ENCODE measurements at places on chromosomes 2 and 18.

DNA sequence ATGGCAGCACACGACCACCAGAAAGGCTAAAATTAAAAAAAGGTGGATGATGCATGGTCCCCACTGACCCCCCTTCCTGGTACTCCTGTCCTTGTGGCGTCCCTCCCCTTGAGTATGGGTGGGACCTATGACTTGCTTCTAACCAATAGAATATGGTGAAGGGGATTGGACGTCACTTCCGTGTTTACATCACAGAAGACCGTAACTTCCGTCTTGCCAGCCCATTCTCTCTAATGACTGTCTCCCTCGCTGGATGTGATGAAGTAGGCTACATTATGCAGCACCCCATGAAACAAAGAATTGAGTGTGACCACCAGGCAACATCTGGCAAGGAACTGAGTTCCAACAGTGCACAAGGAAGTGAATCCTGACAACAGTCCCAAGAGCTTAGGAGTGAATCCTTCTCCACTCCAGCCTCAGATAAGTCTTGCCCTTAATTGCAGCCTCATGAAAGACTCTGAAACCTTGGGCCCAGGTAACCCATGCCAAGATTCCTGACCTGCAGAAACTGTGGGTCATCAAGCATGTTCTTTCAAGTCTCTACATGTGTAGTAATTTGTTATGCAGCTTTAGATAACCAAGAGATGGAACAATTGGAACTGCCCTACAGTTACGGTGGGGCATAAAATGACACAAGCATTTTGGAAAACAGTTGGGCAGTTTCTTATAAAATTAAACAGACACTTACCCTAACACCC, 80.1 kb upstream of the NPAS2 start:
- no peak for DNase-seq

DNA sequence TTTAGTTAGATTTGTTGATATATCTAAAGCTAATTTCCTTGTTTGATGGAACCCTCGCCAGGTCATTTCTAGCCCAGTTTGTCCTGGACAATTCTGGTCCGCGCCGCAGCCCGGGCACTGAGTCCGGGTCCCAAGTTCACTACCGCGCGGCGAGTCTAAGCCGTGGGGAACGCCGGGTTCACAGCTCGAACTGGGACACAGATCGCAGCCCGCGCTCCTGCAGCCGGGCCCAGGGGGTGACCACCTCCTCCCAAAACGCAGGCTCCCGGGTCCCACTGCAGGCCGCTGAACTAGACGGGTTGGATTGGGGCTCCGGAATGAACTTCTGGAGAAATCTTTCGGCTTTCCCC, 681 bp downstream of the ACADL start:
- peak; percentile 87 for DNase-seq

GRCh38 chr18:57771626-57772025, 31.5 kb downstream of the ATP8B1 start:
- no peak for DNase-seq

- no peak for DNase-seq
These were observed 7.2 kb upstream of the KLHL29 start for GRCh38 chr2:23377771-23378170.

DNA sequence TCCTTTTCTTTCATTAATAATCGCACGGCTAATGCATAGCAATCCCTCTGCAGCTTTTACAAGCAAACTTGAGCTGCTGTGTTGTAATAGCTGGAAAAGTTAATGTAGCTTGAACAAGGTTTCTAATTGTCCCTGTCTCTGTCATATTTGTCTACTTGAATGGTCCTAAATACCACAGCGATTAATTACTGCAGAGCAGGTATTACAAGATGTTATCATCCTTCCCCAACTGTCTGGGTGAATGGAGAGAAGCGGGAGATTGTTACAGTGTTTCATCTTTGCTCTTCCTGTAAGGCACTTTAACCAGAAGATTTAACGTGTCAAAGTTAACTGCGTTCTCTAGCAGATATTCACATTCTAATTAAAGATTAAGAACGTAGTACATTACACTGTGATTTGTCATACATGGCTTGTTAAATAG, 422.2 kb upstream of the POU3F3 start:
- no peak for DNase-seq

GRCh38 chr2:176105078-176105729, 1.9 kb upstream of the HOXD11 start:
- DNase-seq = no peak

DNA sequence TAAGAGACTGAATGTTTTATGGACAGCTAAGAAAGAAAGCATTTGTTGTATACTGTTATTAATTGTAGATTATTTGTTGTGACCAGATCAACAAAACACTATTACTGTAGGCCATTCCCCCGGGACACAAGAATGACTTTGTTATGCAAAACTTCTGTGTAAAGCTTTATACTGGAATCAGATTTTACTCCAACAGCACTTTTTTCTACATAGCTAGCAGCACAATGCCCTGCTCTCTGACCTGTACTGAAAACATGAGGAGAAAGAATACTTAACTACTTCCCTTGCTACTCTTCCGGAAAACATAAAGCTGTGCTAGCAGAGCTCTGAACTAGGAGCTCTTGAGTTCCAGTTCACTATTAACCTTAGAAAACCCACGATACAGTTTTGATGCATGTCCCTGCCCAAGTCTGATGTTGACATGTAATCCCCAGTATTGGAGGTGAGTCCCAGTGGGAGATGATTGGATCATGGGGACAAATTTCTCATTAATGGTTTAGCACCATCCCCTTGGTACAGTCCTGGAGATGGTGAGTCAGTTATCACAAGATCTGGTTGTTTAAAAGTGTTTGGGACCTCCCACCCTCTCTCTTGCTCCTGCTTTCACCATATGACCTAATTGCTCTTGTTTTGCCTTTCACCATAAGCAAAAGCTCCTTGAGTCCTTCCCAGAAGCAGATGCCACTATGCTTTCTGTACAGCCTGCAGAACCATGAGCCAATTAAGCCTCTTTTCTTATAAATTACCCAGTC, 601.1 kb upstream of the PIK3C3 start:
- DNase-seq = no peak

DNA sequence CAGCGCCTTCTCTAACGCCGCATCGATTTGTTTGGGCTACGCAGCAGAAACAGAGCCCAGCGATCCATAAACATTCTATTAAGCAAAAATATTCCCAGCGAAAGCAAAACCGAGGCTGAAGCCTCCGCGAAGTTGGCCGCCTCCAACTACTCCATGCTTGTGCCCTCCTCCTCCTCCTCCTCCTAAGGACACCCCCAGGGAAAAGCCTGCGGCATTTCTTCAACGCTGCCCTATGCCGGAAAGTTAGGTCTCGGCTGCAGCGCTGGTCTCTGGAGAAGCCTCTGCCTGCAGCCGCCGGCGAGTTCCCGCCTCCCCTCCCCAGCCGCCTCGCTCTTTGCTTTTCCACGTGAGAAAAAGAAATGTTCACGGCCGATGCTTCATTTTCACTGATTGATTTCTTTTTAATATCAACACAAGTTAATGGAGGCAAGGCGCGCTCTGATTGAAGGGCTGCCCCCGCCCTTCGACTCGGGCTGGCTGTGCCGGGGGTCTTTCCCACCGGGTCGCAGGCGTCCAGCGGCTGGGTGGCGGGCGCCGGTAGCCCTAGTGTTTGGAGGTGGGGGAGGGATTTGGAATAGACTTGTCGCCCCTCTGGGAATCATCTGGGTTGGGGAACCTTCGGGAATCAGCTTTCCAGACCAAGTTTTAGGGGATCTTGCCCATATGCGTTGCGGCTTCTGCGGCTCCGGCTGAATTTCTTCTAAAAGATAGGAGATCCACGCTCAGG, 3.9 kb downstream of the NRP2 start:
- DNase-seq = peak; percentile 46

GRCh38 chr2:119630121-119630520, 48.9 kb upstream of the TMEM177 start:
- DNase-seq = no peak

DNA sequence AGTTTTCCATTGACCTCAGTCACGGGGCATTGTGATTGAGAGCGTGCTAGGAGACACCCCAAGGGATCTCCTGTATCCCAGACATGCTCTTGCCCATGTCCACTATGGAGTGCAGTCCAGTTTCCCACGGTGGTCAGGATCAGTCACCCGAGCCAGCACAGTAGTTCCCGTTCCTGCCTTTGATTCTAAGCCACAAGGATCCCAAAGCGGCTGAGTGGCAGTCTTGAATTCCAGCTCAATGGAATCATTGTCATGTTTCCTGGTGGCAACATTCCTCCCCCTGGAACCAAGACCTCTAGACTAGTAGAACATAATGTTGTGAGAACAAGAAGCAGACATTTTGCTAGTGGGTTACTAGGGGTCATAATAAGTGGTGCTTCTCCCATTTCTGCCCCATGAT, 154.3 kb downstream of the SEPTIN10 start:
- no peak for DNase-seq

GRCh38 chr2:187294043-187294442, 154.0 kb downstream of the CALCRL start:
- no peak for DNase-seq

Measured in right lobe of liver (tissue), 6 donors.